ENCODE measurements at places on chromosomes 2 and 18.

DNA sequence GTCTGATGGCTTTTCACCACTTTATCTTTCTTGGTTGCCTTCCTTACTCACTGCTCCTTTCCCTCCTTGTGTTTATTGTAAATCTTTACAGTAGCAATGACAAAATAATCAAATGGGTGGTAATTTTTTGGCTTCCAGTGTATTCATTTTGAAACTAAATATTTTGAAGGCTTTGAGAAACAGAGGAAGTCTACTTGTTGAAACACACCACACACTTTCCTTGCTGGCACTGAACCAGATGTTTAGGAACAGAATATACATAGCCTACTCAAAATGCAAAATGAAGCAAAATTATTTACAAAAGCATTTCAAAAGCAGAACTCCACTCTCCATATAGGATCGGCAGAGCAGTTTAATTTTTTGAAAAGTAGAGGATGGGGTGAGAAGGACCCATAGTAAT, 189.8 kb downstream of the LTBP1 start:
- DNase-seq: no peak

DNA sequence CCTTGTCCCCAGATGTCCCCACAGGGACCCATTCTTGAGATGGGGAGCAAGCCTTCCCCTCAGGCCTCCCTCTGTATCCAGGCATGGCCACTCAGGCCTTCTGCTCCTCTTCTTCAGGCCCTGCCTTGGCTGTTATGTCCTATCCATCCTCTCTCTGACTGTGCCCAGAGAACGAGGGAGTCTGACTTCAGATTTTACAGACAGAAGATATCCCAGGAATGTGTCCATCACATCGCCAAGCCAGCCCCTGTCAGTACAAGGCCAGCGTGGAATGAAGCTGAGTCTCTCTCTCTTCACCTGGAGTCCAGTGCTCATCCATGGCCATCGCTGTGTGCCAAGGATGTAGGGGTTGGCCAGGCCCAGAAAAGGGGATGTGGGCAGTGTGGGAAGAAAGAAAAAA, 57.6 kb downstream of the SDC1 start:
- no peak for DNase-seq

- DNase-seq: no peak
Observed at GRCh38 chr2:33167622-33168245, 221.0 kb downstream of the LTBP1 start.

DNA sequence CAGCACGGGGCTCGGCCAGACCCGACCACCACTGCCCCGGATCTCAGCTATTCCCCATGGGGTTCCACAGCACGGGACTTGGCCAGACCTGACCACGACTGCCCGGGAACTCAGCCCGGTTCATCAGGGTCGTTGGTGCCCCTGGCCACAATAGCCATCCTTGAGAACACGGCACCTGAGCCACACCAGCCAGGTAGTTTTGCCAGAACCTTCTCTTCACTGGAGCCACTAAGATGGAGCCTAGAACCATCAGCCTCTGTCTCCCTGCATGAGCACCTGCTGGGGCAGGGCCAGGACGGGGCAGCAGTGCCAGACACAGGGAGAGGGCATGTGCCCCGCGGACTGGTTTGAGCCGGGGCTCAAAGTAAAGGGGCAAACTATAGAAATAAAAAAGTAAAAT, 11.4 kb upstream of the KCNG2 start:
- DNase-seq: no peak

- no peak for DNase-seq
Observed at GRCh38 chr2:121147766-121148165, 137.2 kb downstream of the TFCP2L1 start.

GRCh38 chr2:47069628-47070154, 85.4 kb downstream of the STPG4 start:
- no peak for DNase-seq

Measured in NCI-H460 (cell line).